SW 1271 (cell line): ENCODE measurements at places on chromosomes 1 and 21.

- no peak for DNase-seq
These were observed 53.6 kb upstream of the ASB17 start for GRCh38 chr1:75985827-75986226.

- DNase-seq, result no peak
These were observed 97.7 kb upstream of the SLC25A33 start for GRCh38 chr1:9441451-9442133.

DNA sequence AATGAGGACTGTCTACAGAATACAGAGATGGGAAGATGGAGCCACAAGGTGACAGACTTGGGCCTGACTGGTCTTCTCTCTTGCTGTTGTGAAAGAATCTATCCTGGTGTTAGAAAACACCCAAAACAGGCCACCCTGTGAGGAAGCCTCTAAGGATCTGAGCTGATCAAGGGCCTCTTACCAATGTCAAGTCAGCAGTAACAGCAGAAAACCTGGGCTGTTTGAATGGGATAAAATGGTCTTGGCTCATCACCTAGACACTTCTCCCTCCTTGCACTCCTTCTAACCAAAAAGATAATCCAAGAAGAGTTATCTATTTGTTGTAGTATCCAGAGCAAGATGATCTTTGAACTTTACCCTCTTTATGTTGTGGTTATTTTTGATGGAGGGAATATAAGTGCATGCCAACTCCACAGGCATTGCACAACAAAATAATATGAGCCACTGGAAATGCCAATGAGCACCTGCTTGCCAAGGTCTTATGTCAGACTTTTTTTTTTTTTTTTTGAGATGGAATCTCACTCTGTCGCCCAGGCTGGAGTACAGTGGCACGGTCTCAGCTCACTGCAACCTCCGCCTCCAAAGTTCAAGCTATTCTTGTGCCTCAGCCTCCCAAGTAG, 32.8 kb upstream of the ZNF281 start:
- DNase-seq, result no peak

DNA sequence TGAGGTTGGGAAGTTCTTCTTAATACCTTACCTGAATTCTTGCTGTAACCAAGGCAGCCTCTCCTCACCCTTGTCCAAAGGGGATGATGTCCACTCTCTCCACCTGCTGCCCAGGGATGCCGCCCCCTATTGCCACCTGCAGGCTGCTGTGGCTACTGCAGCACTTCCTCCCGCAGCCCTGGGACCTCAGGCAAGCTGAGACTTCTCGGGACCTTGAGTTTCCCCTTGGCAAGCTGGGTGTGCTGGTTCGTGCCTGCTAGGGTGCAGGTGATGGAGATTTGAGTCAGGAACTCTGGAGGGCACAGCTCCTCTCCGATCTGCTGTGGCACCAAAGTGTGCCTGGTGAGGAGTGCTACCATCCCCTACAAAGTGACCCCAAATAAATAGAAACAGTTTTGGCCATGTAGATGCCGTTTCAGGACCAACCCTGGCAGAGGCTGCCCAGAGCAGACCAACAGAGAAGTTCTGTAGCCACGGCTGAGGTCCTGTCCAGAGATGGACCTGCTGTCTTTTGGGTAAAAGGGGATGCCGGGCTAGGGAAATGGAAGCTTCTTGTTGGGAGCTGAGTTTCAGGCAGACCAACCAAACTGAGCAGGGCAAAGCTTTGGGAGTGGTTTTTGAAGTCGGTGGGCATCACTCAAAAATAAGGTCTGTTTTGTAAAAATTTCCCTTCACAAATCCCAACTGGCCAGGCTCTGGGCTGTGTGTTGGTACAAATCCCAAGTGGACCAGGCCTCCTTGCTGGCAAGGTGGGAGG, 31.7 kb downstream of the RUNX3 start:
- no peak for DNase-seq

DNA sequence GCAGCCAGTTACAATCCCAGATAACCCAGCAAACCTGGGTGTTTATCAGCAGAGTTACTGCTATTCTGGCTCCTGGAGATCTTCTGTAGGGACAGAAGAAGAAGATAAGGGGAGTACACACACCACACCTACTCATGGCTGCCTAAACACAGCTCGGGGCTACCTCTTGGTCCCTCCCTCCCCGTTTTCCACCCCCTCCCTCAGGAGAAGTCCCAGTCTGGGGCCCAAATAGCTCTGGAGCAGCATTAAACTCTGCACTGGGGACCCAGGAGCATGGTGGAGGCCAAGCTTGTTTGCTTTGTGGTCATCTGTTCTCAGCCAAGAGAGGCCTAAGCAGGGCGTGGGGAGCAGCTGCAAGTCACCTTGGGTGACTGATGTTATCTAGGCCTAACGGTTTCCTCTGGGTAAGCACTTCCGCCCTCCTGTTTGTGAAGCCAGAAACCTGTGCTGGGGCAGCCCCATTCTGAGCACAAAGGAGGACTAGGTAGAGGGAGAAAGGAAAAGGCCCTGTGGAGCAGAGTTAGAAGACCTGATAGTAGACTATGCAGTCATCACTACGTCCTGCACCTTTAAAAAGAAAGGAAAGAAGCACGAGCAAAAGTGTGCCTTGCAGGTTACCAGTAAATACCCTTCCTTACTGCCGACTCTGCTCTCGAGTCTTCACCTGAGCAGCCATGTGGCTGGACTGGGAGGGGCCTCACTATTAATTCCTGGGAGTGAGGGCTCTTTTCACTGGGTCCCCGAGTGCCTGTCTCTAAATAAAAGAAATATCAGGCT, 2.0 kb upstream of the RCSD1 start:
- DNase-seq, result no peak
